IMR-90 (cell line): ENCODE measurements at places on chromosomes 2 and 18.

DNA sequence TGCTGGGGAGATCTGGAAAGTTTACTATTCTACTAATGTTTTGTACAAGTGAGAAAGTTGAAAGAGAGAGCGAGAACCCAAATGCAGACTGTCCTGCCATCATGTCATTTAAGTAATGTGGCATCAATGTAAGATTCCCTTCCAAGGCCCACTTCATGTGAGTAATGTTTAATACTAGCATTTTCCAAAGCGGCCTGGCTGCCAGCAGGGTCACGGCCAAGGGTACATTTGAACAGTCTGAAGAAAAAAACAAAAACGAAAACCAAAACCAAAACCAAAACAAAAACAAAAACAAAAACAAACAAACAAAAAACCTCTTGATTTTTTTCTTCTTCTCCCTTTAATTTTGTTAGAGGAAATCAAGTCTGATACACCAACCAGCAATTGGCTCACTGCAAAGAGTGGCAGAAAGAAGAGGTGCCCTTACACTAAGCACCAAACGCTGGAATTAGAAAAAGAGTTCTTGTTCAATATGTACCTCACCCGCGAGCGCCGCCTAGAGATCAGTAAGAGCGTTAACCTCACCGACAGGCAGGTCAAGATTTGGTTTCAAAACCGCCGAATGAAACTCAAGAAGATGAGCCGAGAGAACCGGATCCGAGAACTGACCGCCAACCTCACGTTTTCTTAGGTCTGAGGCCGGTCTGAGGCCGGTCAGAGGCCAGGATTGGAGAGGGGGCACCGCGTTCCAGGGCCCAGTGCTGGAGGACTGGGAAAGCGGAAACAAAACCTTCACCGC, 2.2 kb downstream of the HOXD10 start:
- no peak for DNase-seq

GRCh38 chr2:1047485-1047884, 96.8 kb downstream of the SNTG2 start:
- no peak for DNase-seq

- DNase-seq: no peak
These were observed 507 bp downstream of the CNNM4 start for GRCh38 chr2:96760986-96761832.

DNA sequence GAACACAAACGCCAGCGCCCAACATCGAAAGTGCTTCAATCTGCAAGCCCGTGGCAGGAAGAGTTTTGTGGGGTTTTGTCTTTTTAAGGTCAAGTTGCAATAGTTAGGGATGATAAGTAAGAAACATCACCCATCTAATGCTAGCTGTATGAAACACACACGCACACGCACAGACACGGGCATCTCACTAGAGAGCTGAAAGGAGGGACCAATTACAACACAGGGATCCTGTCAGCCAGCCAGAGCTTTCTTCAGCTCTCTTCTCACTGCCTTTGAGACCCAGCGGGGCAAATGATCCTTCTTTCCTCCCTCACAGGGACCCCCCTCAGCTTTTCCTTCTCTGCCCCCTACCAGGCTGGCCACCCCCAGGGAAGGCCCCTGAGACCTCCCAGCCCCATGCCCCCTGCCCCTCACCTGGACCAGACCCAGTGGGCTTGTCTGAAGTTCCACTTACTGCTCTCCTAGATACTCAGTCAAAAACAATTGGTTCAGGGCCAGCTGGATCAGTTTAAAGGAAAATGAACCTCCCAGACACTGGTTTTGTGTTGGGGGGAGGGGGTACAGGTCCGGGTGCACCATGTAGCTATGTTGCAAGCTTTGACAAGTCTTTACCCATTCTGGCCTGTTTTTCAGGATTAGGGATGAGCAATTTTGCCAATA, 17.9 kb downstream of the CYP26B1 start:
- DNase-seq: no peak

- no peak for DNase-seq
These were observed 64.4 kb downstream of the IL1R2 start for GRCh38 chr2:102056079-102056581.

- DNase-seq: no peak
These were observed 10.0 kb downstream of the FLACC1 start for GRCh38 chr2:201347138-201347537.
